ENCODE measurements at places on chromosomes 7 and 10.

DNA sequence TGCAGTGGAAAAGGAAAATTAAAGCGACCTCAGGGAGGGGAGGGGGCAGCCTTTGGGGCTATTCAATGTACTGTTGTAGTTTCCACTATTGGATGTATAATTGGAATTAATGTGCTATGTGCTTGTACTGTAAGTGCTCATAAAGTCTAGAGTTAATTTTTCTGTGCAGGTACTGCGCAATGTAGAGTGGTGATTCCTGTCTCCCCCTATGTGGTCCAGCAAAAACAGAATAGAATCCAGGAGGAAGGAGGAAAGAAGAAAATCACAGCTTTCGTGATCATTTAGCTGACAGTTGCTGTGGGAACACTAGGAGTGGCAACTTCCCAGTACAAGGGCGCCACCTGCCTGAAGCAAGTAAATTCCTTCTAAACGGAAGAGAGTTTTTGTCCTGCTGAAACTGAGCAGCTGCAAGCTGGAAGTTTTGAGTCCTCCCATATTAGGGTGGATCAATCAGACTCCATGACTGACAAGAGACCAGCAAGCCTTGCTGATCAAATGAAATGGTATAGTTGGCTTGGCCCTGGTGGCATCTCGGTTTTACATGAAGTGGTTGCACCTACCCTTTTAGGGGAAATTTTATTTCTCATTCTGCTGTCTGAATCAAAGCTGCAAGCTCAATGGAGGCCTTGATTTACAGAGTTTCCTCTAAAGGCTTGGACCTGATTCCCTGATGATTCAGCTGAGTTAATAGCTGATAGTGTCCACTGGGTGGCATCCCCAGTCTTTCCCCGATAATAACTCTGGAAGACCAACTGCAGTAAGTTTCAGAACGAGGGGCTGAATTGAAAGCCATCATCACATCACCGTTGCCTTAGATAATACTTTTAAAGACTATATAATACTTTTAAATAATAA lies 299.8 kb downstream of the HGF start:
- peak; percentile 87 for DNase-seq

GRCh38 chr10:36621346-36621745 lies 504.1 kb upstream of the ANKRD30A start:
- no peak for DNase-seq

DNA sequence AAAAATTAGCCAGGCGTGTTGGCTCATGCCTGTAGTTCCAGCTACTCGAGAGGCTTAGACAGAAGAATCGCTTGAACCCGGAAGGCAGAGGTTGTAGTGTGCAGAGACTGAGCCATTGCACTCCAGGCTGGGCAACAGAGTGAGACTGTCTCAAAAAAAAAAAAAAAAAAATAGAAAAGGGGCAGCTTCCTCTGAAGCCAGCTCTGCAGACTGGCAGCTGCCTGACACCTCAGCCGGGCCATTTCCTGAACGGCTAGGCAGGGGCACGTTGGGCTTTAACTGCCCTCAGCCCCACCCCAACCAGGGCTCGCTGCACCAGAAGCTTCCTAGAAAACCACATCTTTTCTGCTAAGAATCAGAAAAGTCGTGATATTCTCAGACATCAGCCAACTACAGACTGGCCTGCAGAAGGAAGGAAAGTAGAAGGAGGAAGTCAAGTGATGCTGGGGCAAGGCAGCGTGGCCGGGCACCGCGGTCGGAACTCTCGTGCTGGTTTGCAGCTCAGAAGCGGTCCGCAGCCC lies 38.0 kb downstream of the PRKAG2 start:
- DNase-seq, result peak; percentile 59

DNA sequence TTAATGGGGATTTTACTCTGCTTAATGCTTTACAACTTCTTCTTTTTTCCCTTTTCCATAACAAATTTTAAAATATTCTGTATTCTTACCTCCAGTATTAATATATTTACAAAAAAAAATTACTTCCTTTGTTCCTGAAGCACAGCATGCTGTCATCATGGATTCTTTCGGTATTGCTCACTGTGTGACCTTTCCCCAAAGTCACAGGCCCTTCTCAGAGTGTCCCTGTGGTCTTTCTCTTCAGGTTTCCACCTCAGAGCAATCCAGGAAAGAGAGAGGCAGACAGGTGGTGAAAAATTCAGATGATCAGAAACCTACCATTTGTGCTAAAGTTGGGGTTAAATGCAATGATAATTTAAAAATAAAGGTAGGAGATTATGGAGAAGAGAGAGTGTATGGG lies 13.0 kb downstream of the AOAH start:
- no peak for DNase-seq

- no peak for DNase-seq
Measured at GRCh38 chr10:133124357-133125211, 35.4 kb upstream of the KNDC1 start.

- peak; percentile 80 for DNase-seq
Measured at GRCh38 chr10:125158601-125159485, 1.5 kb downstream of the CTBP2 start.

DNA sequence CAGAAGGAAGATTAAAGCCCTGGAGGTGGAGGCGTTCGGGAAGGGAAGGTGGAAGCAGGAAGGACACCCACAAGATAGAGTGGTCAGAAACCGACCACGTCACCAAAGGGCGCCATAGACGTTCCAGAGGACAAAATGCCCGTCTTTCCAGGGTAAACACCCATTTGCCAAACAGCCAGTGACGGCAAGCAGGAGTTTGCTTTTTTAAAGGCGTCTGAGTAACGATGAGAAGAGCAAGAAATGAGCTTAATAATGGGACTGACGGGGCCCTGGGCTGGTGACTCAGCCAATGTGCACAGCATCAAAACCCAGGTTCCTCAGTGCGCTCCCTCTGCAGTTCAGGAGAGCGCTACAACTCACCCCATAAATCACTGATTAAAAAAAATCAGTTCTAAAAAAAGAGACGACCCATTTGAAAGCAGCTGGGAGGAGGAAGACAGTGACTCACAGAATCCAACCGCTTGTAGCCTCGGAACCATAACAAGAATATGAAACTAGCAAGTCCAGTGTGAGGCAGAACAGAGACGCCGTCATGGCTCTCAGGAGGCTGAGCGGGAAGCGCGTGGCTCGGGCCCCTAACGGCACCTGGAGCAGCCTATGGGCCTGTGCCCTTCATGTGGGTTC lies 5.9 kb downstream of the DIP2C start:
- peak; percentile 67 for DNase-seq

GRCh38 chr7:71308096-71308495 lies 176.2 kb downstream of the GALNT17 start:
- peak; percentile 25 for DNase-seq

DNA sequence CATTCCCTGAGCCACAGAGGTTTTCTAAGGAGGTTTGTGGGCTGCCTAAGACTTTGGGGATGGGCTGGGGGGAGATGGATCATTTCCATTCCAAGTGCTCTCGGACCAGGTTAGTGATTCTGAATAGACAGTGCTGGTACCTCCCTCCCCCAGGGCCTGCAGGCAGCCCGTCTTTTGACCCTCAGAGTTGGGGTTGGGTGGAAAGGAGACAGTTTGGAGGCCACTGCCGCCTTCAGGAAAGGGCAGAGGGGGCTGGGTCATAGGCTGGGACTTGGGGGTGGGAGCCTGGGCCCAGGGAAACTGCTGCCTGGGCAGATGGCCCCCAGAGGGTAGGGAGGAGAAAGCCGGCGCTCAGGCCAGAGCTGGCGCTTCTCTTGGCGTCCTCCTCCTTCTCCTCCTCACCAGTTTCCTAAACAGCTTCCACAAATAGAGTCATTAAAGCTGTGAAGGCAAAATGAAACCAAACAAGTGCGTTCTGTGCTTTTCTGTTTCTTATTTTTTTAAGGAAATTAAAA lies 4.4 kb downstream of the UNC5B start:
- no peak for DNase-seq

DNA sequence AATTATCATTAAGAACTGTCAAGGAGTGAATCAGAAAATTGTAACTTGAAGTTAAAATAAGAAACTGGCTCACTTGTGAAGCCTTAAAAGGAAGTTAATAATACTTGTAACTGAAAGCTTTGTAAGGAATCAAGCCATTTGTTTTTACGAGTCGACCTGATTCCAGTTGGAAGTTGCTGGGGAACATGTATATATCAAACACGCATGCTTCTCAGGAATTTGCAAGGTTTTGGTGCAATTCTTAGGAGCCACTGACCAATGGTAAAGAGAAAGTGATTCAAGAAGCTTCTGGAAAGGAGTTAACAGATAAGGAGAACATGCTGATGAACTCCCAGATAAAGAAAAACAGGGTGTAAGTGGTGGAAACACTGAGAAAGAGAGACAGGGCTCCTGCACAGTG lies 56.4 kb downstream of the ETV1 start:
- DNase-seq, result no peak

DNA sequence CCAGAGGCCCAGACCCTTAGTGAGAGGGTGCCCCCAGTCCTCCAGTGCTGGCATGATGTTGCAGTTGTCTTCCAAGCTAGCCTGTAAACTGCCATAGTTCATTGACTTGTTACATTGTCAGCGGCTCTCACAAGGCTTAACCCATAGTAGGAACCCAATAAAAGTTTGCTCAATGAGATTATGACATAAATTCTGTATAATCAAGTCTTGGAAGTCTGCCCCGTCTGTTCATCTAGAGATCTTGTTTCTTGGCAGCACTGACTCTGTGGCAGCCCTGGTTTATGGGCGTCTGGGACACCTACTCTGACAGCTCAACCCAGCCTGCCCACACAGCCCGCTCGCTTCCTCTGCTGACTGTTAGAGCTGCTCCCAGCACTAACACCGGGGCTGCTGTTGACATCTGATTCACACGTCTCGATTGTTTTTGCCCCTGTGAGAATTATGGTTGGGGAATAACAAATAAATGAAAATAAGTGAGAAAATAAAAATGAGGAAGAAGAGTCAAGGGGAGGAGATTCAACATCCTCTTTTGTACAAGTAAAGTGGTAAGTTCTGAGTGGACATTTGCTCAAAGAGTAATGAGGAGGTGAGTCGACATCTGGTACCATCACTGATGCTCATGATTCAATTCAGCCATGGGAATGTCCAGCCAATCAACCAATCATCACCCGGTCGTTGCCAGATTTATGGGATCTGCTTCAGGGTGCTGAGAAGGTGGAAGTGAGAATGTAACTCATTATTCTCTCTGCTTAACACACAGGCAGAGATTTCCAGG lies 160.8 kb downstream of the SPAG6 start:
- no peak for DNase-seq

- no peak for DNase-seq
Measured at GRCh38 chr10:122845783-122846332, at the start of gene CUZD1. TSS of gene CUZD1 (minus strand) at chr10:122845857. CDS start at chr10:122845843, 14 bp downstream.

- DNase-seq, result no peak
Measured at GRCh38 chr7:128848289-128849155, 14.1 kb upstream of the ATP6V1F start.

GRCh38 chr10:79339266-79339665 lies 8.0 kb upstream of the PPIF start:
- DNase-seq, result no peak

- no peak for DNase-seq
Measured at GRCh38 chr7:155836216-155837125, 24.2 kb upstream of the SHH start.

DNA sequence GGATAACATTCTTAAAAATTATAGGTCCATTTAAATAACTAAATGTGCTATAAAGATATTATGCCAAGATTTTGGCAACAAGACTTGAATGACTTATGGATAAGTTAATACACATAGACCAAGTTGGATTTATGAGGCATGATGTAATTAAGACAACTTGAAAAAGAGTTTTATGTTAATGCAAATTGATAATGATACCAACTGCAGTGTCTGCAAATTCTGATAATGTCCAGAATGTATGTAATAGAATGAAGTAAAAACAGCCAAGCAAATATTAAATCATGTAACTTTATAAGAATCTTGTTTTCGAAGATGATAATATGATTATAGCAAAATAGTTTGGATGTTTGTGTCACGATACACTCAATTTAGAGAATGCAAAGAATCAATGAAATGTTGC lies 868.3 kb downstream of the DNAJB9 start:
- DNase-seq, result no peak

- peak; percentile 80 for DNase-seq
Measured at GRCh38 chr7:28853834-28854749, 104.0 kb downstream of the TRIL start.

GRCh38 chr10:70518695-70519094 lies 40.1 kb downstream of the PALD1 start:
- no peak for DNase-seq

- DNase-seq, result no peak
Measured at GRCh38 chr7:2483494-2483893, 7.3 kb upstream of the GRIFIN start.

DNA sequence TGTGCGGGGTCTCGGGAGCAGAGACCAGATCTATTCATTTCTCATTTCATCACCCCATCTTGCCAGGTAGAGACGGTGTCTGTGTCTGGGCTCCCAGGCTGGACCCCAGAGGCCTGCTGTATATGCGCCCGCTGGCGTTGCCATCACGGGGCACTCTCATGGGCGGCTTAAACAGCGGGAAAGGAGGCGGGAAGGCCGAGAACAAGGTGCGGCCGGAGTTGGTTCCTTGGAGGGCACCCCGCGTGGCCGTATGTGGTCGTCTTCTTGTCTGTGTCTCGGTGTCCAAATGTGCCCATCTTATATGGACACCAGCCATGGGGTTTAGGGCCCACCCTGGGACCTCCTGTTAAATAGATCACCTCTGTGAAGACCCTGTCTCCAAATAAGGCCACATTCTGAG lies 2.1 kb upstream of the CFAP46 start:
- DNase-seq, result no peak

GRCh38 chr10:94125856-94126255 lies 132.1 kb downstream of the PLCE1 start:
- no peak for DNase-seq

DNA sequence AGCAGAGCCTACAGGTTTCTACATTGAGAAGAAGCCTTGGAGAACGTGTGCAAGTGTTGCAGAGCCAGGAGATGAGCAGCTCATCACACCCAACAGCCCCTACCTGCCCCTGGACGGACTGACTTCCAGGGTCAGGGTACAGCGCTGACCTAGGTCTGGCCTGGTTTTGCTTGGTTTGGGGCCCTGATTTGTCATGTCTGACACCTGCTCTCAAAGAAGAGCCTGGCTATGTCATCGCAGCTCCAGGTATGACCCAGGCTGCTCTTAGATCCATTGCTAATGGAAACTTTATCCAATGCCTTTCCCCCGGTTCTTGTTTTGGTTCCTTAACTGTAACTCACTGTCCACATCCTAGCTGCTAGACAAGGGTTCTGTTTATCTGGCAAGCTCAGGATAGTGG lies 149.5 kb downstream of the CXCL12 start:
- DNase-seq, result no peak

- DNase-seq, result no peak
Measured at GRCh38 chr10:17214971-17215781, 12.9 kb upstream of the VIM start.

DNA sequence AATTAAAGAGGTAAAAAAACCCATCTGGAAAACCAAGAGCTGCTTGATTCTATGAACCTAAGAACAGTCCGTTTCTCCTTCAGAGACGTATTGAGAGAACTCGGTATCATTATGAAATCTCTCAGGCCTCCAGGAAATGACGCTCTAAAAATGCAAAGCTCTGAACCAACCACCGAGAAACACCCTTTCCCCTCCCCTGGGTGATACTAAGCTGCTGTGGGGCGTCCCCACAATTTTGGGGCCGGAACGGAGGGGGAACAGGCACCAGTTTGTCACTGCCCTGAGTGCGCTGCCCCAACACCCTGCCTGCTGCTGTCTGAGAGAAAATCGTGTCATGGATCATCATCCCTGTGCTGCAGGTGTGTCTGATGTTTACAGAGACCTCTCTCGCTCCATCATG lies 509.5 kb downstream of the DNAJB6 start:
- no peak for DNase-seq

GRCh38 chr10:43065234-43065633 lies 11.6 kb upstream of the RET start:
- DNase-seq, result no peak

GRCh38 chr7:156783864-156784263 lies 109.1 kb downstream of the LMBR1 start:
- no peak for DNase-seq

GRCh38 chr7:78033410-78033809 lies 234.8 kb downstream of the PHTF2 start:
- DNase-seq, result no peak
